CD4-positive, alpha-beta T cell treated with Interferon gamma for 1 hour (primary cell): ENCODE measurements at places on chromosomes 1 and 21.

GRCh38 chr1:181112071-181112929 is 23.8 kb downstream of the IER5 start:
- peak; percentile 43 for DNase-seq

- no peak for DNase-seq
Measured at GRCh38 chr1:183291802-183292514, 105.9 kb downstream of the LAMC2 start.

- DNase-seq, result peak; percentile 31
Measured at GRCh38 chr21:38159355-38159754, 97.4 kb upstream of the KCNJ15 start.

- no peak for DNase-seq
Measured at GRCh38 chr1:219489636-219490035, 123.3 kb downstream of the ZC3H11B start.

DNA sequence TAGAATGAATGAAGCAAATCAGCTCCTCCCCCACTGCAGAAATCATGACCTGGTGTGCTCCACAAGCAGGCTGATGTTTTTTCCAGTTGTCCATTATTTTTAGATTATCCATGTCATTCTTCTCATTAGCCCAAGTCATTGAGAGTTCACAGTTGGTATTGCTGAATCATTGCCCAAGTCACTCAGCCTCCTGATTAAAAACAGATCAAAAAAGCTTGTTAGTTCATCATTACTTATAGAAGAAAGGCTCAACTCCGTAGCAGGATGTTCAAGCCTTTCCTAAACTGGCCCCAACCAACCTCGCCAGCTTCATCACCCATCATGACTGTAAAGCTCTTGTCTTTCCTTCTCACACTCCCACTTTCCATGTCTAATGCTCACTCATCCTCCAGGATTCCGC is 161.3 kb upstream of the CTTNBP2NL start:
- DNase-seq, result no peak

DNA sequence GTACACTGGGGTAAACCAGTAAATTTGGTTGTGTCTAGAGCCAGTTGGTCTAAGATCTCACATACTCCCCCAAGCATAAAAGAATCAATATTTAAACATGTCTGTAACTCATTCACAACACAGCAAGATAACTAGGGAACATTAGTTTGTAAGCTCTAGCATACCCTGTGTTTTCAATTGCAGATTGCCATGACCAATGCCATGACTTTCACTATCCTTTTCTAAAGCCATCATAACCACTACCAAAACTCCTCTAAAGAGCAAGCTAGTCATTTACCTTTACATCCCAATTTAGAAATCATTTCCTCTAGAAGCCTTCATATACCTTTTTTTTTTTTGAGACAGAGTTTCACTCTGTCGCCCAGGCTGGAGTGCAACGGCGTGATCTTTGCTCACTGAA is 56.5 kb upstream of the PLA2G4A start:
- no peak for DNase-seq

DNA sequence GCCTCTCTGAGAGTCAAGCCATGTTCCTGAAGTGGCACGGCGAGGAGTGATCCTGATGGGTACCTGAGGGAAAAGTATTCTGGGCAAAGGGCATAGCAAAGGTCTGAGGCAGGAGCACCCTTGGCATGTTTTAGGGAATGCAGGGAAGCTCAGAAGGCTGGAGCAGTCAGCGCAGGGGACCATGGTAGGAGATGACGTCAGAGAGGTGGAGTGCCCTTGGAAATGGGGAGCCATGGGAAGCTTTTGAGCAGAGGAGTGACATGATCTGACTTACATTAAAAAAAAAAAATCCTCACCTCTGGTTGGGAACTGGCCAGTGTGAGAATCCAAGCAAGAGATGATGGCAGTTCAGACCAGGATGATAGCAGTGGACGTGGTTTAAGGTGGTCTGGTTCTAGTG is 37.2 kb downstream of the PDPN start:
- no peak for DNase-seq

GRCh38 chr21:33033094-33033951 is 7.6 kb downstream of the OLIG2 start:
- DNase-seq, result no peak

DNA sequence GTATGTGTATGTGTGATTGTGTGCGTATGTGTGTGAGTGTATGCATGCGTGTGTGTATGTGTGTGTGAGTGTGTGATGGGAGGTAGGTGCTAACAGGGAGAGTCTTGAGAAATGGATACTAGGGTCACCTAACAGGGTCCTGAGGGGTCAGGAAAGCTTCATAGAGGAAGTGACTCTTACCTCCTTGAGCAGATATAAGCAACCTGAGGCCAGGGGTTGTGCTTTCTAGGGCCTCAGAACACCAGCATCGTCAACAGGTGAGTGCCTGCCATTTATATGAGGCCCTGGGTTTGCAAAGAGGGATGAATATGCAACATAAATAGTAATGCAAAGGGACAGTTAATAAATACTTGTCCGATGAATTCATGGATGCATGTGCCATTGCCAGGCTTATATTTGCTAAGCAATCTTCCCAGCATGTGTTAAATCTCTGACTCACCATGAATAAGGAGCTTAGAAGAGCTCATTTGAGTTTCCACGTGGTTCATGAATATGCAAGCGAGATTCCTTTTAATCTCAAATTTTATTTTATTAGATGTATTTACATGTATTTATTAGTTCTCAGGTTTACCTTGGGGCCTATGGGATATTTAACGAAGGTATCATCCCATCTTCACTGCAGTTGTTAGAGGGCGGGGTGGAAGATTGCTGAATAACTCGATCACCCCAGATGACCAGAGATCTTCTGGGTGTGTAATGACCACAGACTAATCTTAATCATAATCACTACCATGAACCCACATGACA is 438.3 kb downstream of the CAMTA1 start:
- no peak for DNase-seq

- DNase-seq, result no peak
Measured at GRCh38 chr1:47751996-47752451, 245.2 kb downstream of the TRABD2B start.

DNA sequence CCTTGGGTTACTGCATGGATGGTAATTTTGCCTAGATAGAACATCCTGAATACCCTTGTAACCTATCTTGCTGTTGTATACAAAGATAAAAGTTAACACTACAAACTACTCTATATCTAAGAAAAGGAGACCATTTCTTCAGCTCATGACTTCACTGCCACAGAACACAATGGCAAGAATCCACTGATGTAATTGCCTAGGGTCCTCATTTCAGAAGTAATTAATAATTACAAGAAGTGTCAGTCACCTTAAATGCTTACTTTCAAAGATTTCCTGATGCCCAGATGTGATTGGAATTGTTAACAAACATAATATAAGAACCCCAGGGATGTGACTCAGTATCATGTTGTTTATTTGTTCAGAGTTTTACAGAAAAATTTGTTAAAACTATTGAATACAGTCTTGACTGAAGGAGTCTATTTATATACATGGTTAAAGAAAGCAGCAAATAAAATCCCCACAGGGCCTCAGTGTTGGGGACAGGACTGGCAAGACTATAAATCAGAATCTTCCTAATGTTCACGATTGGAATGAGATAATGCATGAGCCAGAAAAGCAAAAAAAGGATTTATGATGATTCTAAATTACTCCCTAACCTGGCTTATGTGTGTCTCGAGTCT is 83.9 kb downstream of the CRB1 start:
- DNase-seq, result no peak

- no peak for DNase-seq
Measured at GRCh38 chr1:210618369-210618768, 289.7 kb downstream of the HHAT start.

- DNase-seq, result no peak
Measured at GRCh38 chr1:116794804-116795481, 40.7 kb downstream of the CD2 start.

DNA sequence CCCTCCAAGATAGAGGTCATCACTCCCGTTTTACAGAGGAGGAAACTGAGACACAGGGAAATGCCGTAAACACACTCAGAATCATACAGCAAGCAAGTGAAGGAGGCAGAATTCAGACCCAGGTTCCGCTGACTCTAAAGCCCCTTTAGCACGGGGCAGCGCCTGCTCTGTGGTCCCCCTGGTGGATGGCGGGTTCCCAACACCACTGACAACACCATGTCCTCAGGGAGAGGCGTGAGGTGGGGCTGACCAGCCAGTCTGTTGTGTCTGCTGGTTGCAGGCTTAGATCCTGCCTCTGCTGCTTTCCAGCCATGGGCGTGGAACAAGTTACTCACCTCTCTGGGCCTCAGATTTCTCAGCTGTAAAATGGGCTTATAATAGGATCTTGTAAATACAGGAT is 617.3 kb downstream of the MATN1 start:
- DNase-seq, result no peak

GRCh38 chr1:230868736-230869385 is 540 bp upstream of the C1orf198 start:
- DNase-seq, result no peak

DNA sequence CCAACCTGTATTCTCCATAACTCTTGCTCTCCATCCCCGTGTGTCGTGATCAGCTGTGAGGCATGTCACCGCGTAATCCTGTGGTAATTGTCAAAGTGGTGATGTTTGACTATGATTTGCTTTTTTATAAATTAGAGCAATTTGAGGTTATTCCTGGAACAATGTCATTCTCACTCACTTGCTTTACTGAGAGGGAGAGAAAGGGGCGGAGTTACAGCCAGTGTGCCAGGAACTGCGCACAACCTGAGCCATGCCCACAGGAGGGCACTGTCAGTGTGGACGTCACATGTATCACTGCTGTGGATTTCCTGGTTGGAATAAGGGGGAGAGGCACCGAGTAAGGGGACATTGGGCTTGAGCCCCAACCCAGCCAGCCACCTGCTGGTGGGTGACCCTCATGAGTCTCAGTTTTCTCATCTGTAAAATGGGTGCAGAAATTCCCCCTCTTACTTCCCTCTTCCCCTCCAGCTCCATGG is 6.9 kb downstream of the ADGRB2 start:
- no peak for DNase-seq

- DNase-seq, result no peak
Measured at GRCh38 chr1:156673387-156674121, 3.7 kb downstream of the NES start.

DNA sequence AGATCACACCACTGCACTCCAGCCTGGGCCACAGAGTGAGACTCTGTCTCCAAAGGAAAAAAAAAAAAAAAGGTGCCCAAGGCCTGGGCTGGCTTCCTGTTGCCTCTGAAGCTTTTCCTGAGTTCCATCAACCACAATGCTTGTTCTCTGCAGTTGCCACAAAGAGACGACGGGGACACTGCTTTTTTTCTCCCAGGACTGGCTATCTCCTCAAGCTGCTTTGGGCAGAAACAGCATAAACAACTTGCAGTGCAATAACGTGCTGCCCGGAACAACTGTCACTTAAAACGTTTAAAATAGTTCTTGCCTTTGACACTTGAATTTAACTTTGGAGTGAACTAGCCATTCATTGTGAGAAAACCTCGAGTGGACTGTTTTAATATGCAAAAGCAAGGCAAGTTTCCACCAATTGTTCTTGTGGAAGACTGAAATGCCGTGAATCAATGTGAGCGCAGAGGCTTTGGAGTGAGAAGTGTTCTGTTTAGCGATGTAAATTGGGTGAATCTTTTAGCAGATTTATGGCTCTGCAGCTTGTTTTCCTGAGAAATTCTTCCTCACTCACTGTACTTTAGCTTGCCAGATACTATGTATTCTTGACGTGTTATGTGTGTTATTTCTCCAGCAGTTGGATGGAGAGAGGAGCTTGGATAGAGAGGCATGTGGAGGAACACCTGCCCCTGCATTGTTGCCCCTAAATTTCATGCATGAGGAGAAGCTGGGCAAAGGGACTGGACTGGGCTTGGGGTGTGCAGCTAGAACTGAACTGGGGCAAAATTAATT is 188.1 kb upstream of the KIAA0040 start:
- no peak for DNase-seq

DNA sequence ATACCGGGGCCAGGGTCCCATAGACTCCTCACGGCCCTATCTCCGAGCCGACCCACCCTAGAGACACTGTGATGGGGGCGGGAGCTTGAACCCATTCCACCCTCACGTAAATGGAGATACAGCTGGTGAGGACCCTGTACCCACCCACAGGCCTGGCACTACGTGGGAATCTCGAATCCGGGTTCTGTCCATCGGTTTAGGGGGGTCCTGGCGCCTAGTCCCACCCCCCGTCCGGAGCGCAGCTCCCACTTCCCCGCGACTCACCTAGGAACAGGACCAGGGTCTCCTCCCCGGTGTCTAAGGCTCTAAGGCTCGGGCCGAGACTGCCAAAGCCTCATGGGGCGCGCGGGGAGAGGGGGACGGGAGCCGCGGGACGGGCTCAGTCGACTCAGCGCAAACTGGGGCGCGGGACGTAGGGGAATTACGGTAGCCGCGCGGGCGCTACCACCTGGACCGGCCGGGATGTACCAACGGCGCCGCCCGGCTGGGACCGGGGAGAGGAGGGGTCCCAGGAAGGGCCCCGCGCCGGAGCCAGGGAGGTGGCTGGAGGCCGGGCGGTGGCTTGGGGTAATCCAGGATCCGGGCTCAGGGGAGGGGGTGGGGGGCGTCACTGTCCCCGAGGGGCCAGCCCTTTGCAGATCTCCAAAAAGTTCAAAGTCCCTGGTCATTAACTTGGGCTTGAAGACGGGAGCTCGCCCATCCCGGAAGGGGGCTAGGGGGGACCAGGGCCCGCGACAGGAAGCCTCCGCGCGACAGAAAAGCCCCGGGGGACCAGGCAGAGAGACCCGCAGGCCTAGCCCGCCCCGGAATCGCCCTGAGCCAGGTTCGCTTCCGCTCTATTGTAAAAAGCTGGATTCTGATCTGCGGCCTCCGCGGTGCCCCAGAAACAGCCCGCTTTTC is 1.0 kb downstream of the PLEKHG5 start:
- DNase-seq, result peak; percentile 29

- peak; percentile 21 for DNase-seq
Measured at GRCh38 chr1:233240829-233241682, 54.5 kb downstream of the PCNX2 start.

DNA sequence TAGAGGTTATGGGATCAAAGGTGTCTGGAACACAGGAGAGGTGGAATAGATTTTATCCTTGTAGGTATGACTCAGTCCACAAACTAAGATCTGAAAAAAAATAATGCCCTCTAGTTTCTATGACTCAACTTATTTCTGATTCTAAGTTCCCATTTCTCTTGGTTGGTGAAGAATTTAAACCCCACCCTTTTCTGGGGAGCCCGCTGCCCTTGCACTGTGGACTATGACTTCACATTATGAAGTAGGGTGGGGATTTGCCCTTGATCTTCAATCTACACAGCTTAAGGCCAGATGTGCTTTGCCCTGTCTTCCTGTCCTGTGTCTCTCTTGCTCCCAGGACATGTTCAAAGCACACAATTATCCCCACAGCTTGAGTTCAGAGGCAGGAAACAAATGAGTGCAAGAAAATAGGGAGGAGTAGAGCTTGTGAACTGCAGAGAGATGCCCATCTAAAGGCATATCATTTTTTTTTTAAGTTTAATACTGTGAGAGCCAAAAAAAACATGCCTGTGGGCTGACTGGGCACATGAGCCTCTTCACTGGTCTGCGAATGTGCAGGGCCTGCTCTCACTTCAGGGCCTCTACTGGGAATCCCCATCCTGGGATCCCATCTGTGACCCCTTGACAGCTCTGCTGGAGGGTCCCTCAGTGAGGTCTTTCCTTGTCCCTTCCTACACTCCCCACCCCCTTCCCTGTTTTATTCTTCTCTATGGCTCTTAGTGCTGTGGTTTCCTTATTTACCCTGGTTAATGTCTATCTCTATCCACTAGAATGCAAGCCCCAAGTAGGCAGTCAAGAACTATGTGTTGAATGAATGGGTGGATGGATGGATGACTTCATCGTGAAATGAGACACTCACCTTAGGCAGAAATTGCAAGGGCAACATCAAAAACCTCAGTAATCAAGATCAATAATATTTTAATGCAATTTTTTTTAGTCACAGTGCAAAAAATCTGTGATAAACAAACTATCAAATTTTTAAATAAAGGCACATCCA is 61.5 kb downstream of the CD58 start:
- DNase-seq, result peak; percentile 53
